ENCODE measurements at places on chromosomes 5 and 9.

- no peak for DNase-seq
Measured at GRCh38 chr9:123234853-123235252, 33.5 kb downstream of the STRBP start.

DNA sequence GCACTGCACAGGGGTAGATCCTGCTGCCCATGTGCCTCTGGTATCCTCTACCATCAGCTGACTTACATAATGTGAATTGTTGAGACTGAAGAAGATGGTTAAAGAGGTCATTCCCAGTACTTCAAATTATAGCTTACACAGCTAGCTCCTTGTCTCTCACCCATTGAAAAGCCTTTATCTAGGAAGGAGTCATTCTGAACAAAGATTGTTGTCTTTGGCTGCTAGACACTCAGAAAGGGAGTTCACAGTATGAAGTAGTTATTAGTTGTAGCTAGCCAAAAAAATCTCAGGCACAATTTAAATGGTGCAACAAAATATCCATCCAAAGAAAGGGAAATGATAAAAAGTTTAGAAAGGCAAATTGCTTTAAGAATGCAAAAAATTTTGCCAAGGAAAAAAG, 102.0 kb upstream of the NREP start:
- no peak for DNase-seq

GRCh38 chr9:95073042-95073607, 244.4 kb downstream of the FANCC start:
- no peak for DNase-seq

GRCh38 chr9:111965566-111966019, 69.0 kb downstream of the UGCG start:
- DNase-seq: no peak

GRCh38 chr9:91451431-91452270, 28.0 kb upstream of the NFIL3 start:
- DNase-seq: no peak

- no peak for DNase-seq
Measured at GRCh38 chr9:80811656-80812055, 877.7 kb downstream of the TLE1 start.

- DNase-seq: no peak
Measured at GRCh38 chr5:43773478-43773844, 170.5 kb downstream of the NNT start.

DNA sequence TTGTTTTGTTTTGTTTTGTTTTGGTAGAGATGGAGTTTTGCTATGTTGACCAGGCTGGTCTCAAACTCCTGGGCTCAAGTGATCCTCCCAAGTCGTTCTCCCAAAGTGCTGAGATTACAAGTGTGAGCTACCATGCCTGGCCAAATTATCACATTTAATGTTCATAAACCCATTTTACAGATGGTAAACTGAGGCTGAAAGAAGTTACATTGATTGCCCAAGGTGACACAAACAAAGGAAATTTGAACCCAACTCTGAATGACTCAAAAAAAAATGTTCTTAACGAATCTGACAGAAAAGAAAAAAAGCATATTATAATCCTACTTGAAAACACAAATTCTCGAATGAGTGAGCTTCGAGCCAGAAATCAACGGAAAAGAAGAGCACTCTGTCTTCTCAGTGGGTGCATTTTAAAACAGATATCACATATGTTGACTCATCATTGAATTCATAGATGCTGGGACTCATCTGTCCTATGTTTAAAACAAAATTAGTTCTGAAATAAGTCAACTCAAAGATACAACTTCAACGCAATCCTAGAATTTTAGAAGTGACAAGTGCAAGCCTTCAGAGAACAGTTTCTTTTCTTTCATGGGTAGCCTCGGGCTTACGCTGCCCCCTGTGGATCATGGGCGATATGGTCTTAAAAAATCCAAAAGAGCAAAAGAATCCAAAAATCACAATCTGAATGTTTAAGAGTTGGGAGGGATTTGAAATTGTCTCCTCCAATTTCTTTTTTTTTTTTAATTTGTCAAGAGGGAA, 28.4 kb downstream of the TIMD4 start:
- no peak for DNase-seq

- no peak for DNase-seq
Measured at GRCh38 chr9:129981180-129981907, 61.6 kb downstream of the FNBP1 start.

- no peak for DNase-seq
Measured at GRCh38 chr5:89396278-89396954, 513.4 kb upstream of the MEF2C start.

- no peak for DNase-seq
Measured at GRCh38 chr5:120139039-120139438, 325.1 kb upstream of the PRR16 start.

DNA sequence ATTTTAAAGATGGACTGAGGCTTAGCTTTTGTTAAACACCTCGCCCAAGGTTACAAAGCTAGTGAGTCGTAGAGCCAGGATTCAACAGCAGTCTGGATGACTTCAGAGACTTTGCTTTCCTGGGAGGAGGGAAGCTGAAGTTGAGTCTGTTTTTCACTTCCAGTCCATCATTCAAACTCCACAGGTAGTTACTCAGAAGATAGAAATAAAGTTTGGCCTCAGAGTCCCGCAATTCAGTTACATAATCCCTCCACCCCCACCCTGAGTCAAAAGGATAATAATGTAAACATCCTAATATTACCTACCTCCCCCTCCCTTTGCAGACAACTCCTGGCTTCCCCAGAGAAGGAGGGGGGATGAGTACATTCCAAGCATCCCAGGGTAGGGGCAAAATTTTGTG, 8.1 kb downstream of the HBEGF start:
- no peak for DNase-seq

DNA sequence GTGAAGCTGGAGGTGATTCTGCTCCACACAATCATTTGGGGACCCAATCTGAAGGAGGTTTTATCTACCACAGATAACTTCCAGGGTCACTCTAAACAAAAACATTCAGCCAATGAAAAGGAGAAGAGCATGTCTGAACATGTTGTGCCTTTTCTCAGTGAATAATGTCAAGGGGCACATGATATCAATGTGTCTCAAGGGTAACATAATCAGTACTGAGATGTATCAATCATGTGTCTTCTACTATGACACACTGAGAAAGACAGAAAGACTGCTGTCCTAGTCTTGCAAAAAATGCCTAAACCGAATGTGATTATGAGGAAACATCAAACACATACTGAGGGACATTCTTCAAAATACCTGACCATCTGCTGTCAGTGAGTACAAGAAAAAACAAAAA, 25.4 kb upstream of the RASA1 start:
- no peak for DNase-seq

Data from D721Med (cell line).